ENCODE measurements at places on chromosomes 13 and 19.

GRCh38 chr19:6639439-6639838 is 30.5 kb downstream of the TNFSF14 start:
- DNase-seq, result no peak

DNA sequence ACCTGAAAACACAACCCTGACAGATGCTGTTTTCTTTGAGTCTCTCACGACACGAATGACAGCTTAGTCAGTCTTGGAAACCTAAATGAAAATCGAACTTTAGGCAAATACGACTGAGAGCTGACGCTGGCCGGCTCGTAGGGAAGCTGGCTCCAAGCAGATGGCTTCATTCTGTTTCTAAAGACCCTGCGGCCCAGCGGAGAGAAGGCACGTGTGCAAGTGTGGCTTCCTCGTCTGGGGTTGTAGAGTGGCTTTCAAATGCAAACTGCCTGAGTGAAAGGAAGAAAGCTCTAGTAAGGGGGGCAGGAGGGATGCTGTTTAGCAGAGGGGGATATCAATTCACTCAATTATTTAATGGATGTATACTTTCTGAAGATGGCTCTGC is 26.1 kb upstream of the TIMM44 start:
- DNase-seq, result no peak

- DNase-seq, result no peak
Observed at GRCh38 chr13:92028695-92029094, 630.3 kb downstream of the GPC5 start.

- no peak for DNase-seq
Observed at GRCh38 chr13:110629735-110630134, 14.4 kb downstream of the NAXD start.

DNA sequence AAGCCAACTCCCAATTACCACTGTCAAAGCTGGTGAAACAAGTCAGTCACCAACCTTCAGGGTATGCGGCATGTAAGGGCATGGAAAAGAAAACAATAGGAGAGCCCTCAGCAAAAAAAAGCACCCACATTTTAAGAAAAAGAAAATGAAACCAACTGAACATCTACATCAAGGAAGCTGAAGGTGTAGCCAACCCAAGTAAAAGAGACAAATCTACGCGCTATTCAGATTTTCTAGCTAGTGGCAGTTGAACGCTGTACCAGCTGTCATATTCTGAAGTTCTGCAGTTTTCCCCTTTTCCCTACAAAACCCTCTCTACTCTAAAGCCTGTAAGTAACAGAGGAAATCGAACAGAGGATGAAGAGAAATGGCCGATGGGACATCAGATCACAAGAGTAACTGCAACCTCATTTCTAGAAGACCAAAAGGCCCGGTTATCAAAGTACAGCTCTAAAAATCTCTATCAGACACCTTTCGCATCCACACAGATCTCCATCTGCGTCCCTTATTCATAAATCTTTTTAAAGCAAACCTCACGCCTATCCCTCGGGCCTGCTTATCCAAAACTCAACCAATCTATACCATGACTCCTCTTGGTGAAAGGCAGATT is 1.4 kb downstream of the MYCBP2 start:
- DNase-seq, result no peak
